ENCODE measurements at places on chromosomes 5 and 9.

GRCh38 chr5:168790002-168790635, 211.0 kb upstream of the PANK3 start:
- DNase-seq: no peak

GRCh38 chr9:105066275-105066865, 138.4 kb upstream of the ABCA1 start:
- DNase-seq: no peak

DNA sequence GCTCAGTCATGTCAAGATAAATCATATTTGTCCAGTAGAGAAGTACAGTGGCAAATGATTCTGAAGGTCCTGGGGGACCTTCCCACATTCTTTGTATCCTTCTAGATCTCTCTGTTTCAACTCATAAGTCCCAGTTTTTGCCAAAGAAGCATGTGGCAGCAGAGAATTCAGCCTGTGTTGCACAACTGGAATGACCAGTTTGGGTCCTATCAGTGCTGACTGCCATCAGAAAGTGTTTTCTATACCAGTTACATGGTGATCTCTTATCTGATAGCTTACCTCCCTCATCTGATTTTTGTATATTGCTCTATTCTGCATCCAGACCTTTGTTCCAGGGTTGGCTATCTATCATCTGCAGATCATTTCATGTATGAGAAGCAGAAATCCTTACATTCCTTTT, 21.7 kb downstream of the GM2A start:
- DNase-seq: peak; percentile 26

- no peak for DNase-seq
Observed at GRCh38 chr9:75081632-75082031, 6.3 kb downstream of the NMRK1 start.

GRCh38 chr5:59021286-59021673, 438.4 kb downstream of the RAB3C start:
- no peak for DNase-seq

GRCh38 chr9:129007035-129007765, 20.9 kb downstream of the SH3GLB2 start:
- DNase-seq: no peak

- peak; percentile 20 for DNase-seq
Observed at GRCh38 chr5:32299059-32299677, 13.6 kb downstream of the MTMR12 start.

DNA sequence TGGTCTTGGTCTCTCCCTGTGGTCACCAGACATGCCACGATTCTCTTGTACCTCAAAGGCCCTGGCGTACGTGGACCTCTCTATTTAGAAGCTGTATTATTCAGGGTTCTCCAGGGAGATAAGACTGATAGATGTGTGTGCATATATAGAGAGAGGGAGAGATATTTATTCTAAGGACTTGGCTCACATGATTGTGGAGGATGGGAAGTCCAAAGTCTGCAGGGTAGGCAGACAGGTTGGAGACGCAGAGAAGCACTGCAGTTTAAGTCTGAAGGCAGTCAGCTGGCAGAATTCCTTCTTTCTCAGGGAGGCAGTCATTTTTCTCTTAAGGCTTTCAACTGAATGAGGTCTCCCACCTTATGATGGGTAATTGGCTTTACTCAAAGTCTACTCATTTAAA, 16.3 kb downstream of the C9orf57 start:
- no peak for DNase-seq

DNA sequence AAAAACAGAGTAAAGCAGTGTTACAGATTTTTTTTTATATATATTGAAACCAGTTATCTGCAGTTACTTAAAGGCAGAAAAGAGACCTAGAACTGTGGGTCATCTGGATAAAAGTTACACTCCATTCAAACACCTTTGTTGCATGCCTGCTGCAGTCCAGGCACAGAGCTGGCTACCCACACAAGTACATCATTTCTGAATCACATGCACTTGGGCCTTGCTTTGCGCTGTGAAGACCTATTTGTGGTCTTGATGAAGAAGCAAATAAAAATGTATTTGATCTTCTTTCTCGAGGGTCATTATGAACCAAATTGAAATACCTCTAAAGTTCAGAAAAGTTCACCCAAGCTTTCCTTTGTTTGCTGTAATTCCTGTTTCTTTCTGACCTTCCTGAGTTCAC, 503.0 kb upstream of the ZNF608 start:
- no peak for DNase-seq

DNA sequence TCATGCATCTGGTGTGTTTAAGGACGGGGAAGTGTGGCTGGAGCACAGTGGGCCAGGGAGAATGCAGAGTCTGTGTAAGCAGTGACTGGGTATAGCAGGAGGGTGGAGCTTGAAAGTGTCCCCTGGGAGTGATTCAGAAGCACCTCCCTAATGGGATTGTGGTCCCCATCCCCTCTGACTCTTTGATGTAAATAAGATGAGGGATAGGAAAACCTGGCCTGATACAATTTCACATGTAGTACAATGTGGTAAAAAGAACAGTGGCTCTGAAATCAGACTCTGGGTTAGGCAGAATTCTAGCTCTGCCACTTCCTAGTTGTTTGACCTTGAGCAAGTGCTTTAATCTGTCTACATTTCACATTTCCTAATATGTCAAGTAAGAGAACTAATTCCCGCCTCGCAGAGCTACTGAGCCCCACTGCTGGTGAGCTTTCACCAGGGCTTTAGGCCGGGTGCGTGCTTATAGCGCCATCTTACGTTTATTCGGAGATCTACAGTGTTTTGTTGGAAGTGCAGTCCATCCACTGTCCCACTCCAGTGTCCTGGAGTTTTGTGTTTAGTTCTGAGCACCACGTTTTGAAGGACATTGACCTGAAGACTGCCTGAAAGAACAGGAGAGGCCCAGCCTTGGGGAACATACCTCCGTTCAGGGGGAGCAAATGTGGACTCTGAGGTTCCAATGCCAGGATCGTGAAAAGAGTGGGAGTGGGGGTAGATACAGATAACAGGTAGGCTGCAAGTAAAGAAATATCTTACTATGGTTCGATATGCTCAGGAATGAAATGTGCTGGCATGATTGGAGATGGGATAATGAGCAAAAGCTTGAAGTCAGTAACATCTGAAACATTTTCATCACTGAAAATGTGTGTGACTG, 51.2 kb upstream of the TESK1 start:
- DNase-seq: peak; percentile 44
